ENCODE measurements at places on chromosomes 16 and 17. TPM values are rescaled to one million over a fixed set of nuclear protein-coding genes. Genes with fewer than 3 reads are reported as not detected.

ZNF469 gene
- 1.2 TPM for polyA plus RNA-seq

RAB11FIP3 gene
- polyA plus RNA-seq = 8.6 TPM

EPOP gene
- 0.52 TPM for polyA plus RNA-seq

ERAL1 gene
- polyA plus RNA-seq = 84.1 TPM

CA7 gene
- polyA plus RNA-seq = not detected

ABCA9 gene
- 0.25 TPM for polyA plus RNA-seq

GP2 gene
- not detected for polyA plus RNA-seq

UBALD1 gene
- polyA plus RNA-seq = 7.7 TPM

RTN4RL1 gene
- 0.32 TPM for polyA plus RNA-seq

SPNS2 gene
- not detected for polyA plus RNA-seq

NOTUM gene
- 0.06 TPM for polyA plus RNA-seq

PIRT gene
- polyA plus RNA-seq = not detected

SUZ12 gene
- 4.7 TPM for polyA plus RNA-seq

C17orf67 gene
- 0.50 TPM for polyA plus RNA-seq

CDH5 gene
- polyA plus RNA-seq = not detected

FXR2 gene
- 46.2 TPM for polyA plus RNA-seq

STH gene
- polyA plus RNA-seq = not detected

DPEP3 gene
- not detected for polyA plus RNA-seq

GTF3C1 gene
- polyA plus RNA-seq = 22.8 TPM

GPRC5B gene
- 0.33 TPM for polyA plus RNA-seq

TBC1D3K gene
- not detected for polyA plus RNA-seq

MEIOB gene
- 0.25 TPM for polyA plus RNA-seq

YBX2 gene
- polyA plus RNA-seq = 0.11 TPM

ZPBP2 gene
- not detected for polyA plus RNA-seq

CCT6B gene
- polyA plus RNA-seq = 2.8 TPM

RPL27 gene
- 3,309 TPM for polyA plus RNA-seq

MYCBPAP gene
- polyA plus RNA-seq = 0.67 TPM
